Lower lobe of right lung (tissue), 2 donors: ENCODE measurements at places on chromosomes 3 and 15.

- DNase-seq = no peak
These were observed 61.3 kb upstream of the OSTN start for GRCh38 chr3:191137708-191138107.

GRCh38 chr3:121063628-121064027 is 155.6 kb downstream of the STXBP5L start:
- no peak for DNase-seq

DNA sequence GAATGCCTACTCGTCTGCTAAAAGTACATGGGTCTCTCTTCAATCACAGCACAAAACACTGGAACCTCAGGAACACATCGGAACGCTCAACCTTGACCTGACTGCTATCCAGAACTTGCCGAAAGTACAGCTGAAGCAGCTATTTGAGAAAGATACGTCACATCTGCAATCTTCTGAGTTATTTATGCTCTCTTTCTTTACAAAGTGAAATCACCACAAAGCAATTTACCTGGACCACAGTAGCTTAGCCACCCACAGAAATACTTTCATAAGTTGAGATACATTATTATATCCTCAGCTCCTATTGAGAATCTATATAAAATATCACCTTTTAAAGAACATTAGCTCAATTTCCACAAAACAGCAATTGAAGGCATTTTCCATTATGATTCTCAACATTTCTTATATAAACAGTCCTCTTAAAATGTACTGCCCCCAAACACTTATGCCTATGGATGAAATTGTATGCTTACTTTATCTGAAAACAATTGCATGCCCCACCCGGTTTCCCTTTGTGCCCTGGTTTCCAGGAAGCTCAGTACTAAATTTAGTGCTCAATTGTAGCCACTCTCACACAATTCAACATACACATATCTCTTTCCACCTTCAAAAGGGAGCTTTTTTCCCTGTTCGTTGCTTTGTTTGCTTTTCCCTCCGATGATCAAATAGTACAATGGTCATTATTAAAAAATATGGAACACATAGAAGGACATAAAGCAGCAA is 31.8 kb downstream of the HEG1 start:
- DNase-seq = no peak

GRCh38 chr3:125191730-125192129 is 20.8 kb downstream of the SLC12A8 start:
- DNase-seq = no peak
